ENCODE measurements at places on chromosomes 1 and 21. TPM values are rescaled to one million over a fixed set of nuclear protein-coding genes. Genes with fewer than 3 reads are reported as not detected.

The TDRKH gene
- total RNA-seq = 25.1 TPM

The DLGAP3 gene
- 0.84 TPM for total RNA-seq

The AMY1C gene
- not detected for total RNA-seq

The LCE1B gene
- total RNA-seq = not detected

The SIPA1L2 gene
- total RNA-seq = 4.4 TPM
